CD4-positive, alpha-beta T cell treated with Interferon gamma for 1 hour (primary cell): ENCODE measurements at places on chromosomes 16 and 17.

DNA sequence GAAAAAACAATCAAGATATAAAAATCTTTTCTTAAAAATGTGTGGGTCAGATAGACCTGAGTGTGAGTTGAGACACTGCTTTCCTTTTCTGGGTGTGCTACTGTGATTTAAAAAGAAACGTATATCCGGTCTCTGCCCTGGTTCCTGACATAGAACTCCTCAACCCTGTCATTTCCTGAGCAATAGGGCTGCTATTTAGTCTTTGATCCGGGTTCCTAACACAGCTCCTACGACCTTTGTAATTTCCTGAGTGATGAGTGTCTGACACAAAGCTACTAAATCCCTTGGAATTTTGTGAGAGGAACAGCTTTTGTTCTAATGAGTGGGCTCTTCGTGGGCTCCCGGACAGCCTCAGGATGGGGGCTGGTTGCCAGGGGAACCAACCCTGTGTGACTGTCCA is 93.9 kb upstream of the FA2H start:
- DNase-seq, result no peak

- DNase-seq, result no peak
Observed at GRCh38 chr16:74026373-74027281, 270.0 kb upstream of the PSMD7 start.

DNA sequence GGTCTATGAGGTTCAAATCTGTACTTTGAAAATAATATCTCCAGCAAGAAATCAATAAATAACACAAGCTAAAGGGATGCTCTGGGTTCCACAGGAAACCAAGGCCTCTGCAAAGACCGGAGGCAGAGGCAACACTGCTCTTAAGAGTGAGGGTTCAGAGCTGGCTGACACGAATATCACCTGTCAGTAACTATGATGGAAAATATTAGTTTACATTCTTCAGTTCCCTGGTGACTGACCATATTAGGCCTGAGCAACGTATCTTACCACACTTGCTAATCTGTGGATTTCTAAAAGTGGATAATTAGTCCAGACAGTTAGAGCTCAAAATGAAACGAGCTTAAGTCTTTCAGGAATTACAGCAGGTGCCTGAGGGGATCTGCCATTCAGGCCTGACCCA is 459.3 kb downstream of the HS3ST3B1 start:
- no peak for DNase-seq

DNA sequence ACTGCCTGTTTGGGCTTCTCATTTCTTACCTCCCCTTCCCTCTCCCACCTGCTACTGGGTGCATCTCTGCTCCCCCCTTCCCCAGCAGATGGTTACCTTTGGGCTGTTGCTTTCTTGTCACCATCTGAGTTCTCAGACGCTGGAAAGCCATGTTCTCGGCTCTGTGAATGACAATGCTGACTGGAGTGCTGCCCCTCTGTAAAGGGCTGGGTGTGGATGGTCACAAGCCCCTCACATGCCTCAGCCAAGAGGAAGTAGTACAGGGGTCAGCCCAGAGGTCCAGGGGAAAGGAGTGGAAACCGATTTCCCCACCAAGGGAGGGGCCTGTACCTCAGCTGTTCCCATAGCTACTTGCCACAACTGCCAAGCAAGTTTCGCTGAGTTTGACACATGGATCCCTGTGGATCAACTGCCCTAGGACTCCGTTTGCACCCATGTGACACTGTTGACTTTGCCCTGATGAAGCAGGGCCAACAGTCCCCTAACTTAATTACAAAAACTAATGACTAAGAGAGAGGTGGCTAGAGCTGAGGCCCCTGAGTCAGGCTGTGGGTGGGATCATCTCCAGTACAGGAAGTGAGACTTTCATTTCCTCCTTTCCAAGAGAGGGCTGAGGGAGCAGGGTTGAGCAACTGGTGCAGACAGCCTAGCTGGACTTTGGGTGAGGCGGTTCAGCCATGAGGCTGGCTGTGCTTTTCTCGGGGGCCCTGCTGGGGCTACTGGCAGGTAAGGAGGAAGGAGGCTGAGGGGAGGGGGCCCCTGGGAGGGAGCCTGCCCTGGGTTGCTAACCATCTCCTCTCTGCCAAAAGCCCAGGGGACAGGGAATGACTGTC is at the start of gene CD68:
Gene CD68 (plus strand): TSS at position 638 of the 833 bp plus-strand sequence. CDS start 40 bp downstream, at position 678.
- DNase-seq, result peak; percentile 83

GRCh38 chr17:29214215-29215146 is 32.2 kb upstream of the CRYBA1 start:
- peak; percentile 54 for DNase-seq

DNA sequence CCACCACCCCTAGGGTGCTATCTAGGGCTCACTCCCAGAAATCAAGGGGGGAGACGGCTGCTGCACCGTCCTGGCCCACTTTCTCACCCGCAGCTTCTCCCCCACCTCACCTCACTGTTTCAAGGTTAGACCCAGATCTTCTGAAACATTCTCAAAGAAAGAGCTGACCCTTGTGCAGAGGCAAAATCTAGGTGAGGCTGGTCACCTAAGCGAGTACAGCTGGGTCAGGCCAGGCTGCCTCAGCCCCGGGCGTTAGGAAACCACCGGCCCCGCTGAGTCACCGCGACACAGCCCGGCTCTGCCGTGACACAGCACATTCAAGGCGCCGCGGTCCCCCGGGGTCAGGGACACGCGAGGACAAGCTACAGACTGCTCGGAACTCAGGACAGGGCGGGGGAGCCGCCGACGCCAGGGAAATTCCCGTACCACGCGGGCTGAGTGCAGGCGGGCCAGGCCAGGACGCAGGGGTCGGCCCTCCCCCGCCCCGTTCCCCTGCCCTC is 27.1 kb downstream of the GNPTG start:
- peak; percentile 74 for DNase-seq

- no peak for DNase-seq
Observed at GRCh38 chr17:49132317-49132698, 261 bp upstream of the B4GALNT2 start.

- DNase-seq, result no peak
Observed at GRCh38 chr17:44176257-44176656, 5.8 kb downstream of the ASB16 start.
